ENCODE measurements at places on chromosomes 5 and 9.

DNA sequence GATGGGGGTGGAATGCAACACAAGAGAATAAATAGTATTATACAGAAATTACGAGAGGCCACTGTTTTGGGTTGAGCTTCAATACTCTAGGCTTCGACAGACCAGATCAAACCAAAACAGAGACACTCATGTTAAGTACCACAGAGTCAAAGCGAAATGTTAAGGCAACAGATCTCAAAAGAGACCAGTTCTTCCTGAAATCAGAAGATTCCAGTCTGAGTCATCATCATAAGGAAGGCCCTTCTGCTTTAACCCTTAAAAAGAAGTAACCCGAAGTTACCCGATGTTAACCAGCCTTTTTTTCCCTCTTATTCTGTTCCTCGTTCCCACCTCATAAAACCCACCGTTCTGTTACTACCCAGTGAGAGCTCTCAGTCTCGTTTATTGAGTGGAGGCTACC, 75.9 kb downstream of the SFXN1 start:
- no peak for DNase-seq

DNA sequence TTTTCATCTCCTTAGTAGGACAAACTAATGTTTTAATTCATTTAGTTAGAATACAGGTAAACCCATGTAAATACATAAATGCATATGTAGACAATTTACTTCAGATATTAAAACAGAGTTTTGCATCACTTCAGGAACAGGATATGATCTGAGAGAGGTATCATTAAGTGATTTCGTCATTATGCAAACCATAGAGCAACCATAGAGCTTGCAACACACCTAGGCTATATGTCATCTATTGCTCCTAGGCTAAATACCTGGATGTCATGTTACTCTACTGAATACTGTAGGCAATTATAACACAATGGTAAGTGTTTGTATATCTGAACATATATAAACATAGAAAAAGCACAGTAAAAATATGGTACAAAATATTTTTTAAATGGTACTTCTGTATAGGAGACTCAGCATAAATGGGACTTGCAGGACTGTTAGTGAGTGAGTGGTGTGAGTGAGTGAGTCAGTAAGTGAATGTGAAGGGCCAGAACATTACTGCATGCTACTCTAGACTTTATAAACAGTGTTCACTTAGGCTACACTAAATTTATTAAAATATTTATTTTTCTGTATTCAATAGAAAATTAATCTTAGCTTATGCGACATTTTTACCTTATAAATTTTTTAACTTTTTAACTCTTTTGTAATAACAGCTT, 1377.5 kb upstream of the CDH9 start:
- DNase-seq, result no peak

DNA sequence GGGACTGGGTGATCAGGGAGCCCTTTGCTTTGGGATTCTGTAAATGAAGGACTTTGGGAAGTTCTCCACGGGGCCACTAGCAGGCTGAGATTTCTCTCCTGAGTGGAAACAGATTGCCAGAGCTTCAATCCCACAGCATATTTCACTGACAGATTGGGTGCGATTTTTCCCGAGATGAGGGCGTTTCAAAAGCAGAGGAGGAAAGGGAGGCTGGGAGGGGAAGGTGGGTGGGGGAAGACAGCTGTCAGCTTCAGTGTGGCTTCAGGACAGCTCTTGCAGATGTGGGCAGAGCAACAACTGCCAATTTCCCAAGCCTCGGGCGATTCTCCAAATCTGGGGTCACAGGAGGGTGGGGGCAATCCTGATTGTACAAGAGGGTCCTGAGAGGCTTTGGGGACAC, 258.5 kb upstream of the ADRA1B start:
- no peak for DNase-seq

GRCh38 chr5:174335682-174336364, 290.3 kb downstream of the NSG2 start:
- peak; percentile 33 for DNase-seq

DNA sequence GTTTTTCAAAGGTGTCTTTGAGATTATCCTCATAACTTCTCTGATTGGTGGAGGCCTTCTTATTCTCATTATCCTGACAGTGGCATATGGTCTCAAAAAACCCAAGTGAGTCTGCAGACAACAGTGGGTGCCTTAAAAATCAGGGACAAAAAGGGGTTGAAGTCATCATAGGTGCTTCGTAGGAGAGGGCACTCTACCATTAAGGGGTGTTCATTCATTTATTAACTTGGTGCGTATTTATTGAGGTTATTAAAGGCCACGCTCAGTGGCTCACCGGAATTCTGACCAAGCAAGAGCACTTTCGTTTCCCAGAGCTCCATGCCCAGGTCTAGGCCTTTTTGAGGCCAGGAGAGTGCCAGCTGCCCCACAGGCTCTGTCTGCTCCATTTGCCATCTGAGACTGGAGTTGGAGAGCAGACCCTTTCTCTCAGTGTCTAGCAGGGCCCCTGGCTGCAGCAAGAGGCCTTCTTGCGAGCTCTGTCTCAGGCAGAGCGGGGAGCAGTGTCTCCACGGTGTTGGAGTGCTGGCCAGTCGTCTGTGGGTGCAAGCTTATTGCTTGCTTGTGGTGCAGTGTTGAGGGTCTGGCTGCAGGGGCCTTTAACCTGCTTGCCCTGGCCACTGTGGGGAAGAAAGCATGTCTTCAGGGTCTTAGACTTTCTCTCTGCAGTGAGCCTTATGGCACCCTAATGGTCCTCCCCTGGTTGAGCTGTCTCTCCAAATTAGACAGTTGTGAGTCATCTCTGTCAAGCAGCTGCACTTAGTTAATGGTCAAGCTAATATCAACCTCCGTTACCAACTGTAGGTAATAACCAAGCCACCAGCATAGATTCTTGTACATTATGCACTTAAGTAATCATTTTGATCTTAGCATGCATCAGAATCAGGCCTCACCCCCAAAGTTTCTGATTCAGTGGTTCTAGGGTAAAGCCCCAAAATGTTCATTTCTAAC, 62.6 kb downstream of the IL31RA start:
- no peak for DNase-seq

- peak; percentile 72 for DNase-seq
These were observed 72.3 kb downstream of the PSMB7 start for GRCh38 chr9:124342776-124343485.

DNA sequence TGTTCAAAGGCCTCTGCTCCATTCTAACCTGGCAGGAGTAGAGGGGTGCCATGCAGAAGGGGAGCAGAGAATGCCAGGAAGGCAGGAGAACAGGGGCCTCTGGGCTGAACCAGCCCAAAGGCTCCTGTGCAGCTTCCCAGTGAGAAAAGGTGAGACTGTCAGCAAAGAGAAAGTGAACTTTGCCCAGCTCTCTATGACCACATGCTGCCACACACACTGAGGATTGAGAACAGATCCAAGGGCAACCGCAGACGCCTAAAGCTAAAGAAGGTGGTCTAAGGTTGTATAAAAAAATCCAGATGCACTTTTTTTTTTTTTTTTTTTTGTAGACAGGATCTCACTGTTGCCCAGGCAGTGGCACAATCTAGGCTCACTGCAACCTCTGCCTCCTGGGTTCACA, 51.4 kb downstream of the ALDH7A1 start:
- no peak for DNase-seq

DNA sequence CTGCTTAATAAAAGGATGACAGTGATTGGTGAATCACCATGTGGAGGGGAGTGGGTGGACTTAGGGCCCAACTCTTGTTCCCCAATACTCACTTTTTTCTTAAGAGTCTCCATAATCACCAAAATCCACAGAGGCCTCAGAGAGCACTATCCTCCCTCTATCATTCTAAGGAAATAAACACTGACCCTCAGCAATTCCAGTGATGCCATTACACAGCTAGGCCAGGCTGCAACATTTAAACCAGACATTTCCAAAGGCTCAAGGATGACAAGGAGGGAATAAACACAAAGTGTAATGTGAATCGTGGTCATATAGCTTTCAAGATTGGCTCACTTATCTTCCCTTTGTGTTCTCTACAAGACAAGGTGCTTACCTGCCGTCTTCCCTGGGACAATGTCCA, 2.4 kb upstream of the ARSI start:
- no peak for DNase-seq

DNA sequence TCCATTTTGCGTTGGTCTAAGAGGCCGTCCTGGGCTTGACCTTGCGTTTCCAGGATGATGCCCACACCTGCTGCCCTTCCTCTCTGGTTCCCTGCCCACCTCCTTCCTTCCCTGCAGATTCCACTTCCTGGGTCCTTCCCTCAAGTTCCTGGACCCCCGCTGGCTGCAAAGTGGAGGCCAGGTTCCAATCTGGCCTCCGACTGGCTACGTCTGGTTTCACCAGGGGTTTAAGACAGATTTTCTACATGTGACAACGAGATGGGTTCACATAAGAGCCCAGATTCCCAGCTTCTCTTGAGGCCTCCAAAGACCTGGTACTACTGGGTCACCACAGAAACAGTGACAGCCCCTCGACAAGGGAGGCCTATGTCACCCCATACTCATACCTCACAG, 2.1 kb downstream of the MGAT4B start:
- no peak for DNase-seq

GRCh38 chr9:38016375-38017135, 52.5 kb downstream of the SHB start:
- DNase-seq, result no peak

DNA sequence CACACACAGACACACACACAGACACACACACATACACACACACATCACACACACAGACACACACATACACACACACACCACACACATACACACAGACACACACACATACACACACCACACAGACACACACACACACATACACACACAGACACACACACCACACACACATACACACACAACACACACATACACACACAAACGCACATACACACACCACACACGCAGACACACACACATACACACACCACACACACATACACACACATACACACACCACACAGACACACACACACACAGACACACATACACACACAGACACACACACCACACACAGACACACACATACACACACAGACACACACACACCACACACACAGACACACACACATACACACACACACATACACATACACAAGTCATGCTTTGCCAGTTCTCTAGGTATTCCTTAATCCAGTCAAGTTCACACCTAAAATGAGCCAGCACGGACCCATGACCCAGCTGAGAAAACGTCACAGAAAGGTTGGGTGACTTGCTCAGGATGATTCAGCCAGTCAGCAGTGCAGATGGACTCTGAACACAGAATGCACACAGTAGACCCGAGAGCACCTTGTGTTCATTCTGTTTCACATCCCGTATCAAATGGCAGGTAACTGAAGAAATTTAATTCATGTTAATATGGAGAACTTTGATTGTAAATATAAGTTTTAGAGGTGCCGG, 746.4 kb downstream of the MTRR start:
- DNase-seq, result no peak

DNA sequence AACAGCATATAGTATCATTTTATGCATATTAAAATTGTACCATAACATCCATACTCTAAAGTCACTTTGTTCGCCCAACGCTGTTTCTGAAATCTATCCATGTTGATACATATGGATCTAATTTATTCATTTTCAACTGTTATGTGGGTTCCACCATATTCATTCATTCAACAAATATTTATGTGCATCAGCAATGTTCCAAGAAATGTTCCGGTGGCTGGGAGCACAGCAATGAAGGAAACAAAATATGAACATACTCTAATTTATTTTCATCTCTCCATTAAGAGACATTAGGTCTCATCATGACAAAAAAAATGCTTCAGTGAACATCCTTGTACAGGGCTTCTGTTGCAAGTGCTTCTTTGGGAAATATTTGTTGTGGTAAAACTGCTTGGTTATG, 75.4 kb downstream of the MARCHF3 start:
- no peak for DNase-seq

DNA sequence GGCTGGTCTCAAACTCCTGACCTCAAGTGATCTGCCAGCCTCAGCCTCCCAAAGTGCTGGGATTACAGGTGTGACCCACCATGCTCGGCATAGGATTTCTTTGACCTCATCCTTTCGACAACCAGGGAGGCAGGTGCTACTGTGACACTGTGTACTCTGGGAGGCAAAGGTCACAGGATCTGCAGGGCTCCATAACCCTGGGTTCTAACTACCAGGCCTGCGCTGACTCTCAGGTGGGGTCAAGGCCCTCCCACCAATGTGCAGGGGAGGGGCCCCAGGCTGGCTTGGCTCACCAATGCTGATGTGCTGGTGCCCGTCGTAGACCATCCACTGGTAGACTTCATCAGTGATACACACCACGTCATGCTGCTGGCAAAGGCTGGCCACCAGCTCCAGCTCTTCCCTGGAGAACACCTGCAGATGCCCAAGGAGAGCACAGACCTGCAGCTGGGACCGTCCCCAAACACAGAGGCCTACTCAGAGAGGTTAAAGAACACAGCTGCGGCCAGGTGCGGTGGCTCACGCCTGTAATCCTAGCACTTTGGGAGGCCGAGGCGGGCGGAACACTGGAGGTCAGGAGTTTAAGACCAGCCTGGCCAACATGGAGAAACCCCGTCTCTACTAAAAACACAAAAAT, 7.0 kb upstream of the SPOUT1 start:
- no peak for DNase-seq

- DNase-seq, result no peak
These were observed 20.8 kb downstream of the TJP2 start for GRCh38 chr9:69194702-69195418.

- no peak for DNase-seq
These were observed 141.2 kb downstream of the LURAP1L start for GRCh38 chr9:12916042-12916441.
